ENCODE measurements at places on chromosomes 3 and 15. TPM values are rescaled to one million over a fixed set of nuclear protein-coding genes. Genes with fewer than 3 reads are reported as not detected.

MESP2 gene
- not detected for total RNA-seq

PYDC2 gene
- not detected for total RNA-seq

TNFAIP8L3 gene
- 4.0 TPM for total RNA-seq

RBP2 gene
- total RNA-seq, result 2.5 TPM

LIPH gene
- total RNA-seq, result not detected

HHLA2 gene
- total RNA-seq, result not detected

HGD gene
- total RNA-seq, result 265 TPM

CCRL2 gene
- not detected for total RNA-seq

HTR3E gene
- total RNA-seq, result not detected

Measured in HepG2 (cell line).